ENCODE measurements at places on chromosomes 2 and 18.

GRCh38 chr2:38381381-38382143 lies 4.5 kb upstream of the ATL2 start:
- no peak for DNase-seq

DNA sequence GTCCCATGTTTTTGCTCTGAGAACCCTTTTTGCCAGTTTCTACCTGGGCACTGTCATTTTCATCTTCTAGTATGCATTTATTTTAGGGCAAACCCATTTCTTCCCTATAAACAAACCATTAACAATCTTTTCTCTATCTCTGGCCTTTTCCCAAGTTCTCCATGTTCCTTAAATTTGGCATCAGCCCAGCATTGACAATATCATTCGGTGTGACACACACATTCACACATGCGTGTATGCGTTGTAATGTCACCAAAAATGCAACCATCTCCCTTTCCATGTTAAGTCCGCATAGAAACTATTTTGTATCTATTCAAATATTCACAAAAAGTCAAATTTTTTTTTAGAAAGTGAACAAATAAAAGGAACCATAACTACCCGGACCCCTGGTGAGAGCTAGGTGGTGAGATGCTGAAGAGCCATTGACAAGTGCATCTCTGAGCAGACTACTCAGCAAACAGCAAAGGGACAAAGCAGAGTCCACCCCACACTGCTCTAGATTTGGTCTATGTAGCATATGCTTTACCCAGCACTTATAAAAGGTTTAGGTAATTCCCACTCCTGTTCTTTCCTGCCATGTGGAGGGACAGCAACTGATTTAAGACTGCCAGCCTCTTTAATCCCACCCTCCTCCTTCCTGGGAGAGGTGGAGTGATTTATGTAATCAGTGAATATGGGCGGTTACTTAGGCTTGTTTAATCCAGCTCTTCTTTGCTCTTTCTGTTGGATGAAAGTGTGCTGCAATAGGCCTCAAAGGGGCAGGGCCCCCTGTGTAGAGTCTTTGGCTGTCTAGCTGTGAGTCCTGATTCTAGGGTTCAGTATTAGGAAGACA lies 124.1 kb downstream of the METTL8 start:
- no peak for DNase-seq

DNA sequence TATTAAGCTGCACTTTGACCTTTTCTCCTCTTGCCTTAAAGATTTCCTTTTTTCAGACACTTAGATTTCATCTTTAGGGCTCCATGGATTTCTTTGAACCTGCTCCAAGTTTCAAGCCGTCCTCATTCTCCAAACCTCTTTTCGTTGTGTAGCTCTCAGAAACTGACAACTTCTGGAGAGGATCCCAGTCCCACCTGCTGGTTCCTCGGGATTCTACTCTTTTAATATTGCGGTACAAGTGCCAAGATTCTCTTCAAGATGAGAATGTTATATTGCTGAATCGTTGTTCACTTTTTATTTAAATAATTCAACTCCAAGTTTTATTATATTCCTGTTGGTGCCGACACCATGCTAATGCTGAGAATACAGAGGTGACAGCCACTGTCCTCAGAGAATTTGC lies 141.1 kb downstream of the CDH20 start:
- DNase-seq: no peak

DNA sequence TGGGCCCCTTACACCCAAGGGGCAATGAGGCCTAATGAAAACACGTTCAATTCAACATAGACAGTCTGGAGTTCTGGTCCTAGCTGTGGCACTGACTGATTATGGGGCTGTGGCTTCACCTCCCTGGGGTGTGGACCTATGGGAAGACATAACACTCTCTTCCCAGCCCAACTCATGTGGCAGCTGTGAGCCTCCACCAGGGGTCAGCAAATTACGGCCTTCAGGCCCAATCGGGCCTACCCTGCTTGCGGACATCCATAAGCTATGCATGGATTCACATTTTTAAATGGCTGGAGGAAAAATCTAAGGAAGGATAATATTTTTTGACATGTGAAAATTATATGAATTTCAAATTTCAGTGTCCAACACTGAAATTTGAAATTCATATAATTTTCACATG lies 101.3 kb downstream of the LOXHD1 start:
- no peak for DNase-seq

DNA sequence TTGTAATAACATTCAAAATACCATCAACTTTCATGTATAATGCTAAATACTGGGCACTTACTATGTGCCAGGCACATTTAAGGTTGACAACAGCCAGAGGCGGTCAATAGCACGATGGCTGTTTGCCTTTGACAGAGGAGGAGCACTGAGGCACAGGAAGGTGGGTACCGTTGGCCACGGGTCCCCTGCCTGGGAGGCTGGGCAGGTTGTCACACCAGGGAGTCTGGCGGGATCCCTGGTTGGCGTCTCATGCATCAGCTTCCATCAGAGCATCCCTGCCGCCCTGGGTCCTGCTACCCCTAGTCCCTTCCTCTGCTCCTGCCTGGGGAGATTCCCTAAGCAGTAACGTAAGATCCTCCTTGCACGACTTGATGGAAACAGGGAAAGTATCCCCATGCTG lies 19.4 kb downstream of the ALLC start:
- no peak for DNase-seq

DNA sequence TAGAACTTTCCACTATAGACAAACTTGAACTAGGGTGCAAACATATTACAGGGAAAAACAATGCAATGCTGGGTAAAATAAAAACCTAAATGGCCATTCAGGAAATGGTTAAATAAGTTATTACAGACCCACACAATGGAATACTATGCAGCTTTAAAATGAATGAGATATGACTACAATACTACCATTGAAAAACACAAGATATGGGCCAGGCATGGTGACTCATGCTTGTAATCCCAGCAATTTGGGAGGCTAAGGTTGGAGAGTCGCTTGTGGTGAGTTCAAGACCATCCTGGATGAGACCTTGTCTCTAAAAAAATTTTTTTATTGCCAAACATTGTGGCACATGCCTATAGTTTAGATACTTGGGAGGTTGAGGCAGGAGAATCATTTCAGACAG lies 6.8 kb downstream of the PECR start:
- DNase-seq: no peak

DNA sequence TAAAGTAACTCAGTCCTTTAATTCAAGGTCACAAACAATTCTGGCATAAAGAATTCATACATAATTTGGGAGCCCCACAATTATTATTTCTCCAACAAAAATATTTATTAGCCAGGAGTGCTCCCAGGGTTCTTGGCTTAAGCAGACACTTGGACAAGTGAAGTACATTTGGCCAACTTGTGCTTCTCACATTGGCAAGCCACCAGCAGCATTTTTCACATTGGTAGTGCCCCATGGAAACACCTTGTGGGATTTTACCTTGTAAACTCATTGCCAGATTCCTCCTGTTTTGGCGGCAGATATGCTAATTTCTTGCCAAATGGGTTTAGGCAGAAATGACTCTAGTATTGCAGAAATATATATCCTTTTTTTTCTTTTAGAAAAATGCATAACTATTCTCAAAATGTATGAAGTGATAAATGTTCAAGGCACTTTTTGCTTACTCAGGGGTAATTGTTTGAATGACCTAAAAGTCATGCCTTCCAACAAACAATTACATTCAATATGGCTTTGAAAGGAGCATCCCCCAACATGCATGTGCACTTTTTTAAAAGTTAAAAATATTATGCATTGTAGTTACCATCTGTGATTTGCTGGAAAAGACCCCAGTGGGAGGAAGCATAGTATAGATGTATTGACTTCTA lies 113.5 kb downstream of the CSRNP3 start:
- no peak for DNase-seq

DNA sequence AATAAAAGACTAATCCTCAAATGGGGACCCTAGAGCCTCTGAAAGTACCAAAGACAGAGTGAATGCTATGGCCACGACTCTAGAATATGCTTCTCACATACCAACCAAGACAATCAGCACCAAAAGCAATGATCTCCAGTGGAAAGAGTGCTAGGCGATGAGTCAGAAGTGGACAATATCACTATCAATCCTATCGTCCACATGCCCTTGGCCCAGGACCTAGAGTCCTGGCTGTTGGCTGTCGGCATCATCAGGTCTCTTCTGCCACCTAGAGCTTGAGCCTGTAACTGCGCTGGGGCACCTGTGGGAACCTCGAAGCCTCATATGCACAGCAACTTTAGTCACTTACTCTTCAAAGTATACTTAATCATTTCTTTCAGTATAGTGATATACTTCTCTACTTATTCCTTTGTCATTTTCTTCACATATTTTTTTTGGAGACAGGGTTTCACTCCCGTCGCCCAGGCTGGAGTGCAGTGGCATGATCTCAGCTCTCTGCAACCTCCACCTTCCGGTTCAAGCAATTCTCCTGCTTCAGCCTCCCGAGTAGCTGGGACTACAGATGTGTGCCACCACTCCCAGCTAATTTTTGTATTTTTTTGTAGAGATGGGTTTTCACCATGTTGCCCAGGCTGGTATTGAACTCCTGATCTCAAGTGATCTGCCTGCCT lies 29.7 kb downstream of the NOL10 start:
- peak; percentile 42 for DNase-seq

DNA sequence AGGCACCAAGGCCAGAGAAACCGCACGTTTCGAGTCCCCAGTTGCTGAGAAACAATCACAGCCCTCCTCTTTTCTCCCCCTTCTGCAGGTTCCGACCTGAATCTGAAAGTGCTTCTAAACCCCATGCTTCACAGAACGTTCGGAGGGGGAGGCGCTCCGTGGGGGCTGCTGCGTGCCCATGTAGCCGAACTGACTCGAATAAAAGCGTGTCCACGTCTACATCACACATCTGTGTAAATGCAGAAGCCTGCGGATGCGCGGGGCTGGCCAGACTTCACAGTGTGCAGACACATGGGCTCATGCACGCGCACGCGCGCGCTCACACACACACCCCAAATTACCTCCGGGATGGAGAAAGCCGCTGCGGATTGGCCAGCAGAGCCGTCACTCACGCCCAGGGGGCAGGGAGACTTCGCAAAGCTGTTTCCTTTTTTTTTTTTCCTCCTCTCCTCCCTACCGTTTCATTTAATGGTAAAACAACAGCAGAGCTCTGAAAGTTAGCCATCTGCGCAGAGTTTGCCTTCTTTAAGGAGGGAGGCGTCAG lies 2.3 kb downstream of the ZNF516 start:
- peak; percentile 97 for DNase-seq

GRCh38 chr2:65275141-65275915 lies 47.7 kb downstream of the ACTR2 start:
- no peak for DNase-seq

DNA sequence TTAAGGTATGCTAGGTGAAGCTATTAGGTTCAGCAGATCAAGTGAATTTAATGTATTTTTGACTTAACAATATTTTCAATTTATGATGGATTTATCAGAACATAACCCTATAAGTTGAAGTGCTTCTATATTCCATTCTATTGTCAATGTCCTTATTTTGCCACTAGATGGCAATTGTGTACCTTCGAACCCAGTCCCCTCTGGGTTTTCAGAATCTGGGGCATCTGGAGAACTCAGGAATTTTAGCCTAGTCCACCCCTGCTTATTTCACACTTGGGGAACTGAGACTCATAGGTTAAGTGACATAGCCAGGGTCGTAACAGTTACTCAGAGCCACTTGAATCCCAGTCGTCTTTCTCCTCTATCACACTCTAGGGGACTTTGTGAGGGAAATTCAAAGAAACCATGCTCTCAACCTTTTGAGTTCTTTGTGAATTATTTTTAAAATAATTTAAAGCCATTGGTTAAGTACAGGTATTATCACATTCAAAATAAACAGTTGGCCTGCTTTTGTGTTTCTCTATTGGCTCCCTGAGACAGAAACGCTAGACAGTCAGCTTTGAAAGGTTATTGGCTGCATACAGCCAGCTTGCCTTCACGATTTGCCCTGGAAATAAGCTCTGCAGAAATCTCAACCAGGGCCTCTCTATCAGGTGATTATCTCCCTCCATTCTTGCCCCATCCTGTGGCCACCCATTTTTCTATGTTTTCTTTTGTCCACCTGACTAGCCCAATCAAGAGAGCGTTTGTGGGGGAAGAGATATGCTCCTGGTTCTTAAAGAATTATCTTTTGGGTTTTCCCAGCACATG lies 145.0 kb downstream of the TTC27 start:
- DNase-seq: no peak

- no peak for DNase-seq
Observed at GRCh38 chr18:12468445-12468844, 60.7 kb downstream of the PRELID3A start.

DNA sequence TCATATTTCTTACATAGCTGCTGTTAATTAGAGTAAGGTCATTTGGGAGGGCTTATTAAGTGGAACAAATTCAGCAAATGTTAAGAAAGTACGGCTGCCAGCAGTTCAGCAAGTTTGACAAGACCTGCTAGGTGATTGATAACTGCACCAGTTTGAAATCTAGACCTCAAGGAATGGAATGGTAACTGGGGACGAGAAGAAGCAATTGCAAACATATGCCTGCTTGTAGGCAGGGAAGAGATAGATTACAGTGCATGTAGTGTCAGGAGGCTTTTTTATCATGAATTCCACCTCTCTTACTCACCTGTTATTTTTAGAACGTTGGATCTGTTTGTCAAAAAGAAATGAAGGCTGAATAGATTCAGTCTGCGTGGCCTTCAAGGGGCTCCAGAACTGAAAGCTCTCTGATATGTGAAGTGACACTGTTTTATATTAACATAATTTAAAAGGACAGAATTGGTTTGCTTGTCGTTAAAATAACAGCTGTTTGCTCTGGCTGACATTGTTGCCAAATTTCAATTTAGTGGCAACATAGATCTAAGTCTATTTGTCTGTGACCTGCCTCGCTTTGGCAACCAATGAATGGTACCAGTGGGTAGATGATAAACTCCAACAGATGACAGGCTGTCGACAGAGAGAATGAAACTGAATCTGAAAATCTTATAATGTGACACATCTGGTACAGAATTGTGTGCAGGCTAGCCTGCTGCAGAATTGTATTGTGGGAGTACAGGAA lies 199.3 kb downstream of the ZNF407 start:
- DNase-seq: no peak

Measured in naive thymus-derived CD4-positive, alpha-beta T cell (primary cell).